ENCODE measurements at places on chromosomes 13 and 19. TPM values are rescaled to one million over a fixed set of nuclear protein-coding genes. Genes with fewer than 3 reads are reported as not detected.

UTP14C gene
- total RNA-seq: 8.4 TPM

FREM2 gene
- 0.17 TPM for total RNA-seq

STARD13 gene
- total RNA-seq: 3.8 TPM

AMER2 gene
- not detected for total RNA-seq

IL12RB1 gene
- total RNA-seq: not detected

GRK1 gene
- not detected for total RNA-seq

CCL25 gene
- total RNA-seq: not detected

RGS9BP gene
- total RNA-seq: 0.15 TPM

KCTD4 gene
- not detected for total RNA-seq

SIAH3 gene
- total RNA-seq: not detected

UPF1 gene
- total RNA-seq: 21.1 TPM

- peak; percentile 87 for DNase-seq
Measured at GRCh38 chr19:18385675-18386542, at the start of gene GDF15. Gene GDF15, plus strand, starts transcription at chr19:18386158. Its CDS starts 32 bp downstream, at chr19:18386190.

- DNase-seq: no peak
Measured at GRCh38 chr13:93304868-93305613, 78.4 kb downstream of the GPC6 start.

DNA sequence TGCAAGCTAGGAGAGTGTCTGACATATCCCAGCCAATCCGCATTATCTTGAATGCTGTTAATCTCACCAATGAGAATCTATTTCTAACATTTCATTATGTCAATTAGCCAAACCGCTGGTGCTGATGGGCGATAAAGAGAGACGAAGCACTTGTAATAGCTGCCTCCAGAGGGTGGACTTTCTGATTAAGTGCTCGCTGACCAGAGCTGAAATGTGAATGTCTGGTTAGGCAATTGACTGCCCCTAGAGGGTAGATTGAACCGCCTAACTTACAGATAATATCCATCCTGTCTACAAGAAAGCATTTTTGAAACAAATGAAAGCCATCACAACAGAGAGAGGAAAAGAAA, 552 bp upstream of the GRWD1 start:
- DNase-seq: peak; percentile 43

GRCh38 chr19:46862503-46862834, 1.7 kb downstream of the ARHGAP35 start:
- no peak for DNase-seq

- DNase-seq: no peak
Measured at GRCh38 chr19:7393939-7394730, 45.4 kb downstream of the ARHGEF18 start.

GRCh38 chr13:72637561-72637960, 89.9 kb downstream of the MZT1 start:
- DNase-seq: no peak

DNA sequence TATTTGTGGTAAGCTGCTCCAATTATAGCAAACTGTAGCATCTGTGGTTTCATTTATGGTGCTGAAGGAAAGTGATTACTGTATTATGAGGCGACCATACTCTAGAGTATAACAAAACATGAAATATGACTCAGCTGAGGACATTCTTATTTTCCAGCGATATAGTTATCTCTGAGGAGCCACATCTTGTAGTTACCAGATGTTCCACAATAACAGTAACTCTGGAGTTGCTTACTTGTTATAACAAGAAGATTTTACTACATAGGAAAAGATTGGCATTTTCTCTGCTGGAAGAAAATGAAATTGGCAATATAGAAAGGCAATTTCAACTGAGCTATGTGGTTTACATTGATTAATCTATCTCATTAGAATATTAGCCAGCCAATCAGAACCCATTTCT, 1634.2 kb downstream of the PCDH9 start:
- no peak for DNase-seq

DNA sequence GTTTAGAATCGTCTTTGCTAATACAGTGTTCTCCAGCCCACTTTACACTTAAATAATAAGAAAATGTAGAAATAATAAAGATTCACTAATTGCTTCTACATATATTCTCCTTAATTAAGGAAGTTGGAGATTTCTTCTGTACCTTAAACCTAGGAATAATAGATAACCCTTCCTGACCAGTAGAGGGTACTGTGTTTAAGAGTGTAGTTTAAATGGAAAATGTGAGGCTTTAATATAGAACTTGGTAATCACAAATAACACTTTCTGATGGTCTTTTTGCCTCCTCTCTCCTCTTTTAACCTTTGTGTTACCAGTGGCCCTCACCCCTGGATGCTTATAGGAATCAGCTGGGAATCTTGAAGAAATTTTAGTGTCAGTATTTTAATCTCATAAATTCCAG, 20.7 kb downstream of the POMP start:
- peak; percentile 13 for DNase-seq

DNA sequence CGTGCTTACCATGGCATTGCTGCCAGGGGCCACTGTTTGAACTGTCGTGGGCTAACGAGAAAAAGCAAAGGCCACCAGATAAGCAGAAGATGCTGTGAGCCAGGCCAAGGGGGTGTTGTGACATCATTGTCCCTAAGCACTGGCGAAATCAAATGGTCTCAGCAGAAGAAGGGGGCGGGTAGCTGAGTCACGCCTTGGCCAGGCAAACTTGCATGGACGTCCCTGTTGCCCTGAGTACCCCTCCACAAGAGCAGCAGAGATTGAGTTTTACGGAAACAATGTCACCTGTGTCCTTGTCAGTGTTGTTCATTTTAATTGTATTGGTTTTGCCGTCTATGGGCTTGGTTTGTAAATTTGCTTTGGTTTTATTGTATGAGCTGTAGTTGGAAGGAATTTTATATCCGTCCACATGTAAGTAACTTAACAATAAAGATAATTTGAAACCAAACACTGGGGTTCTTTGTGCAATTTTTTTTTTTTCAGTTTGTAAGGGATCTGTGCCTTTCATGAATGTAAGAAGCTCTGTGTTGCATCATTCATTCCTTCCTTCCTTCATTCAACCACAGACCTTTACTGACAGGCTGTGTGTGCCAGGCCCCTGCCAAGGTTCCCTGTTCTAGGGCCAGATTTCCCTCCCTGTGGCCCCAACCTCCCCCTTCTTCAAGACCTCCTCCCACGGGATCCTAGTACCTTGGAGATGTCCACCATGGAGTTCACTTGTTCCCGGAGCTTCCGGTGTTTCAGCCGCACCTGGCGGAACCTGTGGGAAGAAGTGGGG, 12.3 kb downstream of the KCNN4 start:
- no peak for DNase-seq

- DNase-seq: no peak
Measured at GRCh38 chr19:10832939-10833296, 3.1 kb downstream of the TMED1 start.

GRCh38 chr13:111345682-111346081, 25.2 kb downstream of the TEX29 start:
- DNase-seq: no peak

DNA sequence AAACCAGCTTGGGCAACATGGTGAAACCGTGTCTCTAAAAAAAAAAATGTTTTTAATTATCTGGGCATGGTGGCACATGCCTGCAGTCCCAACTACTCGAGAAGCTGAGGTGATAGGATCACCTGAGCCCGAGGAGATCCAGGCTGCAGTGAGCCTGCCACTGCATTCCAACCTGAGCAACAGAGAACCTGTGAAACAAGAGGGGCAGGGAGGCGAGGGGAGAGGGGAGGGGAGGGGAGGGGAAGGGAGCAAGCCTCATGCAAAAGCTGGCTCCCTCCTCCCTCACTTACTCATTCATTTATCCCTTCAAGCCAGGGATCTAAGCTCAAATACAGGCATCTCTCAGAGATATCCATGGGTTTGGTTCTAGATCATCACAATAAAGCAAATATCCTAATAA, 8.9 kb downstream of the ATP7B start:
- no peak for DNase-seq

DNA sequence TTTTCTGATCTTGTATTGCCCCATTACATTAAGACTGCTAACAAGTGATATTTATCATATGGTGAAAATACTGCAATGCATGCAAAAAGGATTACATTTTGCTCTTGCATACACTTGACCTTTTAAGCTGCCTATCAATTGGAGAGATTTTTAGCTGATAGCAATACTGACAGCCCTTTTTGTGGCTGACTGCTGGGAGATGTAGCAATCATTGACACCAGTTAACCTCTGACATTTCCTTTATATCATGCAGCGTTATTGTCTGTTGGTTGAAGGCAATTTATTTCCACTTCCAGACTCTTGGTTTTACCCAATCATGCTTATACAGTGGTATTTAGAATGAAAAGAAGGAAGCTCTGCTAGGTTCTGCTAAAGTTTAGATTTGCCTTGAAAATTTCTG, 364.0 kb downstream of the LMO7 start:
- no peak for DNase-seq

GRCh38 chr19:50418176-50419021, at the start of gene SPIB:
Gene SPIB, plus strand, starts transcription at chr19:50418938. Its CDS starts 25 bp downstream, at chr19:50418963.
- DNase-seq: no peak

DNA sequence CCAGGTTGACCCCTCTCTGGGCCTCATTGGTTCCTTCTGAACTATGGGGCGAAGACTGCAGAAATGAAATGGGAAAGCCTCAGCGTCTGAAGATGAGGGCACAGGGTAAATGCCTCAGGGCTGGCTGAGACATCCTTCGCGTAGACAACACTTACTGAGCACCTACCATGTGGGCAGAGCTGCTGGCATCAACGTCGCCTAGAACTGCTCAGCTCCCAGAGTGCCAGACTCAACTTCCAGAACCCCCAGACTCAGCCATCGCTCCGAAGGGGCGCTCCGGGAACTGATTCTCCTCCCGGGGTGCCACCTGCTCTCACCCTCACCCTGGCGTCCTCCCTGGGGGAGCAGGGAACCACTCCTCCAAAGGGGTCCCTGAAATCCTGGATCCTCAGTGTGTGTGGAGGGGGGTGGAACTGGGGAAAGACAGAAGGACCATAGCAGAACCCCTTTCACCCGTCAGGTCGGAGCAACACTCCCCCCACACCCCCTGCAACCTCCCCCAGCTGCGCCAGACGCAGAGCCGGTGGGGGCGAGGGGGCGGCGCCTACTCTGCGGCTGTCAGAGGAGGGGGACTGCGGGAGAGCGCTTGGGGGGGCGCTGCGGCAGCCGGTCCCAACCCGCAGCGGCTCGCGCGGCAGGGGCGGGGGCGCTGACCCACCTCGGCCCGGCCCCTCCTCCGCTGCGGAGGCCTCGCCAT, 8.2 kb upstream of the NFIC start:
- no peak for DNase-seq

GRCh38 chr13:94419304-94419924, 60.1 kb downstream of the DCT start:
- DNase-seq: no peak

DNA sequence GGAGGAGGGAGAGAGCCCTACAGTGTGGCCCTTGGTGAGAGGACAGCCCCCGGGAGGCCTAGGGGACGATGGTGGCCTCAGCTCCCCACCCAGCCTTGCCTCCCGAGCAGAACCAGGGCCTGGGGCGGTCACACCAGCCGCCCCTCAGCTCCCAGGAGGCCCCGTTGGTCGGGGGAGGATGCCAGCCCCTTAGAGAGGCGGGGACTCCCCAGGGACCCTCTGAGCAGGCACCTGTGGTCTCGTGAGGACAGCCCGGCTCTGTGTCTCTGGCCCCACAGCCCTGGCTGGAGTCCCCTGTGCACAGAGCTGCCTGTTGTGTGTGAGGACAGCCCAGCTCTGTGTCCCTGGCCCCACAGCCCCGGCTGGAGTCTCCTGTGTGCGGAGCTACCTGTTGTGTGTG, 158.8 kb downstream of the KDM4B start:
- no peak for DNase-seq

All from NCI-H460 (cell line).